ENCODE measurements at places on chromosomes 3 and 15. TPM values are rescaled to one million over a fixed set of nuclear protein-coding genes. Genes with fewer than 3 reads are reported as not detected.

ENTPD3 gene
- total RNA-seq: 3.0 TPM

TGM5 gene
- total RNA-seq: not detected

CLPX gene
- 44.9 TPM for total RNA-seq

- H3K27me3 ChIP-seq: no peaks in the 10 kb centered on the region
- no peaks in the 10 kb centered on the region for H3K4me1 ChIP-seq
Observed at GRCh38 chr3:124156866-124157712, 165.2 kb upstream of the ROPN1 start.

DNA sequence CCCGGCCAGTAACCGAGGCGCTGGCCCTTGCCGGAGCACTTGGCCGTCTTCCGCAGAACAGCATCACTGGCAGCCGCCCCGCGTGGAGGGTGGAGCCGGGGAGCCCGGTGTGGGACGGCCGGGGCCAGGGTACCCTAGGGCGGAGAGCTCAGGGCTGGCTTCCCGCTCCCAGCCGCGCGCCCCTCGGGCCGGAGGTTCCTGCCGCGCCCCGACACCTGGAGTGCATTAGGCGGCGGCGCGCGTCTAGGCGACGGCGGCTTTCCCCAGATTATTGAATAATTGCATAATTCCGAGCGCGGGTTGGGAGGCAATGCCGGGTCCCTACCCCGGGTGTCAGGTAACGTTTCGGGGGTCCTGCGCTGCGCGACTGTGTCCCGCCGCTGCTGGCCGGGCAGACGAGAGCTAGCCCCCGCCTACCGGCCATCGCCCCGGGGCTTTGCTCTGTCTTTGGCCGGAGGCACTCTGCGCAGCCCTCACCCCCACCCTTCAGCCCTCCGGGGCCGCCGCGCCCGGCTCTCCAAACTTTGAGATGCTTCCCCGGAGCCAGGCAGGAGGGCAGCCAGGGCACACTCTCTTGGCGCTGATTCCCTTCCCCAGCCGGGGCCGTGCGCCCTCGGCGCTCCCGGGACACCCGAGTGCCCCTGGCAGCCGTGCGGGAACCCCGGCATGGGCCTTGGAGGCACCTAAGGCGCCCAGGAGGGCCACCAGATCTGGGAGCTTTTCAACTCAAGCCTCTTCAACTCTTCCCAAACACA lies 749 bp downstream of the ITGA11 start:
- no peak for DNase-seq
- peak overlapping the region; percentile 47 for H3K4me3 ChIP-seq
- H3K27ac ChIP-seq: no peak overlapping the region
- peaks cover 6% of the 10 kb centered on the region for H3K4me1 ChIP-seq

GRCh38 chr3:59800481-59800880 lies 750.7 kb upstream of the CFAP20DC start:
- H3K36me3 ChIP-seq: no peaks in the 10 kb centered on the region
- H3K27ac ChIP-seq: no peak overlapping the region
- no peaks in the 10 kb centered on the region for H3K4me1 ChIP-seq
- DNase-seq: no peak
- no peaks in the 10 kb centered on the region for H3K27me3 ChIP-seq
- H3K4me3 ChIP-seq: no peak overlapping the region

Measured in Calu3 (cell line).